ENCODE measurements at places on chromosomes 7 and 10.

GRCh38 chr7:142894112-142894984 lies 8.8 kb upstream of the TRPV6 start:
- DNase-seq, result no peak

GRCh38 chr10:26368463-26368862 lies 69.7 kb upstream of the APBB1IP start:
- no peak for DNase-seq

GRCh38 chr7:149226840-149227494 lies 12.5 kb upstream of the ZNF212 start:
- DNase-seq, result peak; percentile 21

GRCh38 chr7:11343818-11344413 lies 370.2 kb downstream of the PHF14 start:
- no peak for DNase-seq

DNA sequence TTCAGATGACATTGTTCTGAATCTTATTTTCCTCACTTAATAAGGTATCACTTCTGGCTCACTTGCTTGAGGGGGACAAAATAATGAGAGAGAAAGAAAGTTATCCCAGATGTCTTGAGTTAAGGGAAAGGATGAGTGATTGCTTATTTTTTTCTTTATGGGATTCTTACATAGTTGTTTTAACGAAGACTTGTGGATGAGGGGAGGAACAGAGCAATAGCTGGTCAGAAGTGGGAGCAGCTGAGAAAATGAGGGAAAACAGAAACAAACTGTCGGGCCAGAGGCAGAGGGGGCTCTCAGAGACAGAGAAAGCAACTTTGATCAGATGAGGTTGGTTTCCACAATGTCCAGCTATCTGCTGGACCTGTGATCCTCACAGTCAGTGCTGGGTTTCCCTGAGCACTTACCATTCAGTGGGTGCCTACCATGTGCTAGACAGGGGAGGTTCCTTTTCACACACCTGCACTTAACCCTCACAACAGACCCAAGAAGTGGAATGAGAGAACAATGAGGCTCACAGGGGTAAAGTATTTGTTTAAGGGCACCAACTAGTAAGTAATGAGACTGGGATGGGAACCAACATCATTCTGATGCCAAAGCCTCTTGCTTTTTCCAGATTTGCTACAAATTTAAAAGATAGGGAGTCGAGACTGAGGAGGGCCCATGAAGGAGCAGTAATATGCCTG lies 64.2 kb downstream of the BICC1 start:
- DNase-seq, result no peak

- peak; percentile 55 for DNase-seq
Observed at GRCh38 chr7:137395420-137395819, 51.9 kb upstream of the PTN start.

GRCh38 chr7:117021366-117021765 lies 68.1 kb downstream of the ST7 start:
- DNase-seq, result no peak

- no peak for DNase-seq
Observed at GRCh38 chr10:127848226-127848625, 44.5 kb downstream of the CLRN3 start.

- DNase-seq, result no peak
Observed at GRCh38 chr10:3538656-3539531, 246.1 kb downstream of the KLF6 start.

GRCh38 chr7:23184709-23185359 lies 3.0 kb downstream of the NUP42 start:
- DNase-seq, result no peak

- DNase-seq, result no peak
Observed at GRCh38 chr10:115638246-115638645, 545.1 kb downstream of the ATRNL1 start.

DNA sequence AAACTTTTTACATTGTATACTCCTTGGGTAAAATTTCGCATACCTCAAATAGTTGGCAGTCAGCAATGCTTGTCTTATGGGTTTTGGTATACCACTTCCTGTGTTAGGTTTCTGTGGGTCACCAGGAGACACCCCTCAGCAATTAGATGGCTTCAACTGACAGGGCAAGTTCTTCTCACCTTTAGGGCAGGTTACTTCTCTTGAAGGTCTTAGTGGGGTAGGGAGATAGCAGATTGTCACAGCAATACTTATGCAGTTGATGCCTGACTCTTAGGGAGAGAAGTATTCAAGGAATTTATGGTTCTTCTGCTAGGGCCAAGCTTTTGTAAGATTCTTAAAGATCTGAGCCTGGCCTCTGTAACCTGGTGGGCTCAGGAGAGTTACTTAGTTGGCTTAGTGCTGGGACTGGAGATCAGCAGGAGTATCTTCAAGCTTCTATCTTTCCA lies 42.9 kb downstream of the MKLN1 start:
- DNase-seq, result no peak

- DNase-seq, result no peak
Observed at GRCh38 chr10:22670788-22671187, 43.6 kb downstream of the PIP4K2A start.

- no peak for DNase-seq
Observed at GRCh38 chr10:131810036-131810804, 90.6 kb upstream of the PPP2R2D start.

DNA sequence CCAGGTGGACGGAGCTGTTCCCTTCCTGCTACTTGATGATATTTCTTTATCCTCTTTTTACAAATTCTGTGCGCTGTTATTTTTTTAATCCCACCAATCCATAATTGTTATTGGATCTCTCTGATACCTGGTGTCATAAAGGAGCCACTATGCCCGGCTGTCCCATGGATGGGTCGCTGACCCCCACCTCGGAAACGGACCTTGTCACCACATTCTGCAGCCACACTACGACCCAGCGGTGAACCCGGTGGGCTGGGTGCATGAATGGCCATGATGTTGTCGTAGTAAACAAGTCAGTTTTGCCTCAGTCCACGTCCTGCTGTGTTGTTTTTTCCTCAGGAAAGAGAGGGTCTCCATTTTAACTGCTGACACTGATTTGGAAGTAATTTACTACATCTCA lies 112.2 kb downstream of the PKD1L1 start:
- no peak for DNase-seq
